Stimulated activated memory B cell treated with anti-CD40 and anti-IgM and Interleukin-4, amounts not matched to agents 10 μg/mL and 1 μg/mL and 100 μg/mL, for 72 hours (primary cell): ENCODE measurements at places on chromosomes 11 and 22.

GRCh38 chr22:35554297-35554845, 13.7 kb downstream of the RASD2 start:
- ATAC-seq, result peak; percentile 4

DNA sequence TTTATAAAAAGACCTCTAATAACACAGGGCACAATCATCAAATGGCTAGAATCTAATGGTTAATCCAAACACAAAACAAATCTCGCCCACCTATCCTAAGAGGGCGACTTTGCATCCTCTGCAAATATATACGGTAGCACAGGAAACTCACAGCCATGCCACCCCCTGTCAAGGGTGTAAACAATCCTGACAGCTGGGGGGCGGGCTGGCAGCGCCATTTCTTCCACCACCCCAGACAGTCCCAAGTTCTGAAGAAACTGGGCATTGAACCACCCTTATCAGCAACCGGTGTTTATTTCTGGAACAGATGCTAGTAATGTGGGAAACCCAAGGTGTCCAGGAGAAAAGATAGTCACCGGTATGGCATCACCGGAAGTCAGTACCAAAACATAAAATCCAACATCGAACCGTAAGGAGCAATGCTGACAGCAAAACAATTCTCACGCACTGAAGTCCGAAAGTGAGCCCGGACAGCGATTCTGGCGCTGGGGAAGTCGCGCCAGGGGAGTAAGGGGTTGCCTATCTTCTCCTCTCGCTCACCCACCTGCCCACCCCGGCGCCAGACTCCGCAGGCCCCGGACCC, 825 bp downstream of the FBXO3 start:
- no peak for ATAC-seq

DNA sequence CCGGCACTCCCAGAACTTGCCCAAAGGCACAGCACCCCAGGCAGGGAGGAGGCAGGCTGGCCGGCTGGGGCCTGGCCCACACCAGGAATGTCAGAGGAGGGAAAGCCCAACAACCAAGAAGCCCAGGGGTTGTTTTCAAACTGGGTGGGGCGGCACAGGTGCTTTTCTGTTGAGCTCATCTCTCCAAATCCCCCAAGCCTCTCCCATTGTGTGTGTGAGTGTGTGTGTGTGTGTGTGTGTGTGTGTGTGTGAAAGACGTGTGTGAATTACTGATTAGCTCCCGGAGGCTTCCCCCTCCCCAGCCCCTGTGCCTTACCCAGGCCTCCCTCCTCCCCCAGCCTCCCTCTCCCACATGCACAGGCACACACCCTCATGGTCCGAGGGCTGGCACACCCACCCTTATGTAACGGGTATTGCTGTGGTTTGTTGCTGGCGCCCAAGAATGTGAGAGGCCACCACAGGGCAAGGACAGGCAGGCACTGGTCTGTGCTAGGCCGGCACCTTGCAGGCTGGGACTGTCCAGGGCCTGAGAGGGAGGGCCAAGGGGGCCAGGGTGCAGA, 15.9 kb downstream of the TRIM29 start:
- ATAC-seq, result no peak

GRCh38 chr11:115450519-115450918, 53.7 kb downstream of the CADM1 start:
- no peak for ATAC-seq

DNA sequence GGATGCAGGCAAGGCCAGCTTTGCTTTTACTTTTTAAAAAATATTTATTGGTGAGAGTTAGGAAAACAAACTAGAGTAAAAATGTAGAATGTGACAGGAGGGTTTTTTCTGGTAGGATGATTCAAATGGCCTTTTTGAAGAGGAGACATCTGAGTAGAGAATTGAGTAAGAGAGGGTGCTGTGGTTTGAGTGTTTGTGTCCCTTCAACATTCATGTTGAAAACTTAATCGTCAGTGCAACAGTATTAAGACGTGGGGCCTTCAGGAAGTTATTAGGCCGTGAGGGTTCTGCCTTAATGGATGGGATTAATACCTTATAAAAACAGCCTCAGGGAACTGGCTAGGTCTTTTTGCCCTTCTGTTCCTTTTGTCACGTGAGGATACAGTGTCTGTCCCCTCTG, 288.8 kb upstream of the C11orf87 start:
- peak; percentile 68 for ATAC-seq

- ATAC-seq, result no peak
Observed at GRCh38 chr11:12353534-12353933, 23.8 kb upstream of the PARVA start.

DNA sequence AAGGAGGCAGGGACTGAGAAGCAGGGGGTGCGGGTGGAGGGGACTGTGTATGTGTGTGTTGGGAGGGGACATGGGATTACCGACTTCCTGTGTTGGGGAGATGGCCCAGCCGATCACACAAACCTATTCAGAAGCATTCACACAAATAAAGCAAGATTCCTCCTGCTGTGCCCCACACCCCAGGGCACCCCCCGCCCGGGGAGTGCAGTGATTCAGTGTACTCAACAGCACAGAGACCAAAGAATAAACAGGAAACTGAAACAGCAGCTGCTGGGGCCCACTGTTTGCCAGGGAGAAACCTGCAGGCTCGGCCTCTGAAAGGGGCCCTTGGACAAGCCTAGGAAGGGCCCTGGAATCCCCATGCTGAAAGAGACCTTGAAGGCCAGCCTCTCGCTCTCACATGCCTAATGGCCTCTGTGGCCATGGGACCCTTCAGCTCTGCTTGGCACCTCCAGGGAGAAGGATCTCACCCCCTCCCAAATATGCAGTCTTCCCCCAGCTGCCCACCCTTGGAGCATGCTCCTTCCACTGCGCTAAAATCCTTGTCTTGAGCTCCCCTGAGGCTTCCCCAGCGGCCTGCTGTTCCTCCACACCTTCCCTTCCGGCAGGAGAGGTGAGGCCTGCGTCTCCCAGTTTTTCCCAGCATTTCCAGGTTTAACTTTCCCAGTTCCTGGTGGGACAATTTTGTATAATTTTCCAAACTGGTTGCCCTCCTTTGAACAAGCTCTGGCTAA, 72.9 kb downstream of the CSNK2A3 start:
- no peak for ATAC-seq

- no peak for ATAC-seq
Observed at GRCh38 chr11:98965358-98965757, 55.4 kb upstream of the CNTN5 start.
